ENCODE measurements at places on chromosomes 1 and 21. TPM values are rescaled to one million over a fixed set of nuclear protein-coding genes. Genes with fewer than 3 reads are reported as not detected.

Gene OR2L3
- total RNA-seq = not detected

Gene IVL
- total RNA-seq = not detected

Gene HEYL
- 1.3 TPM for total RNA-seq

Gene KCNK1
- 5.6 TPM for total RNA-seq

Gene CSRP1
- total RNA-seq = 111 TPM

Gene HSPA6
- total RNA-seq = not detected

Gene RIMKLA
- total RNA-seq = 0.10 TPM

Gene IFNGR2
- 32.1 TPM for total RNA-seq

Gene ATP1A4
- total RNA-seq = not detected

Gene S100A7A
- not detected for total RNA-seq

Gene OR2T11
- total RNA-seq = not detected
